Glutamatergic neuron (in vitro differentiated cells): ENCODE measurements at places on chromosomes 12 and 14.

DNA sequence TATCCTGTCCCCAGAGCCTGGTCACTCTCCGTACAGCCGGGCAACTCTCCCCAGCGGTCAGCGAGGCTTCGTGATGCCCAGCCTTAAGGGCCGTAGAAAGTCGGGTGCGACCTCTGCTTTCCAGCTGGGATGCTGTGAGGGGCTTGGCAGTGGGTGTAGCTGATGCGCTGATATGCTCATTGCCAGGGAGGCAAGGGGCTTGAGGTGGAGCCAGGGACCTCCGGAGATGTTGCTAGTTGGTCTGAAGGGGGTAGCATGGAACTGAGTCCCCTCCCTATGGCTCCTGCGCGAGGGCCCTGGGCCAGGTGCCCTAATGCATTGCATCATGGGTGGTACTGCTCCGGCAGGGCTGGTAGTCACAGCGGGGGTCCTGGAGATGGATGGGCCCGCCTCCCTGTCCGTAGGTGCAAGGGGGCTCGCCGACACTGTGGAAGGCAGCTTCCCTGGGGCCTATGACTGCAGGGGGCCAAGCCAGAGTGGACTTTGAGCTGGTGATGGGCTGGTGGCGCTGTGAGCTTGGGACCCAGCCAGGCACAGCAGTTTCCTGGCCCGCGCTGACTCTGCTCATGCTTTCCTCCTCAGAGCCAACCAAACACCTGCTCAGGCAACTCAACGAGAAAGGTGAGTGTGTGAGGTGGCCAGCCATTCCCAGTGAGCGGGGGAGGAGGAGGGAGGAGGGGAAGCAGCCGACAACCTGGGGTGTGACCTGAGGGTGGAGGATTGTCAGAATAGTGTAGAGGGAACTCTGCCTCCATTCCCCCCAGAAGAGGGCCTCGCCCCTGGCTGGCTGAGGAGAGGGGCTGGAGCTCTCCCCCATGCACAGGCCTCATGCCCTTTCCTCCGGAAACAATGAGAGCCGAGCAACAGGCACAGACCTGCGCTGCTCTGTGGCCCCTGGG is 32.3 kb downstream of the PLEKHG3 start:
- DNase-seq, result no peak

- no peak for DNase-seq
These were observed 57.5 kb upstream of the PTGR2 start for GRCh38 chr14:73794146-73794545.

GRCh38 chr12:16369156-16369555 is 21.7 kb downstream of the MGST1 start:
- no peak for DNase-seq

DNA sequence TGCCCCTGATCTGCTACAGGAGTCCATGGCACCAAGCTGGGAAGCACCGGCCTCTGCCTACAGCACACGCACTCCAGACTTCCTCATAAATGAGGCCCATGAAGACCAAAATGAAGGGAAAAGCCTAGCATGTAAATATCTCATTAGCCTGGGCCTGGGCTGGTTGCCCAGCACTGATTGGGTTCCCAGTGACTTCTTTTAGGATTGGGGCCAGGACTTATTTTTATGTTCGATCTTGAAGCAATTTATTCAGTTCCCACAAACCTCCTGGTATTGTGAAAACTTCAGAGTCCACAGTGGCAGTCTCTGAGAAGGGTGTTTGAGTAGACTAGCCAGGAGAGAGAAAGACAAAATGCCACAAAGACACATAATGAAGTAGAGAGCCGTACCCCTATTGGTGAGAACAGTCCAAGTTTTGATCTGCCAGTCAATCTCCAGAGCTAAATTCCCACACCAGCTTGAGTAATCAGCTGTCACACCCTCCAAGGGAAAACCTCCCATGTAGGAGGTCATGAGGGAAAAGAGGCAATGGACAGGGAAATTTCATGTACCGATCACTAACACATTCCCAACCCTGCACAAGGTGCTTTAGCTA is 78.2 kb downstream of the PHLDA1 start:
- DNase-seq, result no peak

GRCh38 chr14:67584978-67585377 is 15.1 kb downstream of the PIGH start:
- no peak for DNase-seq

DNA sequence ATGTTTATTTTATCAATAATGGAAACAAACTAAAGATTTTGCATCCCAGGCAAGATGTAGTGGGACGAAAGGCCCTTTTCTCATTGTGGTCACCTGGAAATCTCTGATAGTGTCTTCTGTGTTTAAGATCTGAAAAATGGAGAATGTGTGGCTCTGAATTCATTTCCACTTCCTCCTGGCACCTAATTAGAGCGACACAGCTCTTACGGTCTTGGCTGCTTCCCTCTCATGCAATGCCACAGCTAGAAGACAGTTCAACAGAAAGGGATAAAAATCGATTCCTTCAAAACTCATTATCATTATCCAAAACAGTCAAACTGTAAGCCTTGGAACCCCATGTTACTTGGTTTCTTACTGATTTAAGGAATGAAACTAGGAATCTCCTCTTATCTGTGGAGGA is 9.3 kb downstream of the ST8SIA1 start:
- no peak for DNase-seq
